Activated CD4-positive, alpha-beta T cell treated with anti-CD3 and anti-CD28 coated beads, Interleukin-2, amount 50 U/mL, for 4 hours (primary cell): ENCODE measurements at places on chromosomes 13 and 19.
A peak's percentile ranks its signal among the peaks of the same experiment; 100 is the strongest.

GRCh38 chr19:6765738-6766356 is 1.4 kb downstream of the SH2D3A start:
- no peak for DNase-seq

GRCh38 chr19:50314724-50315708 is 14.2 kb downstream of the KCNC3 start:
- DNase-seq = no peak

DNA sequence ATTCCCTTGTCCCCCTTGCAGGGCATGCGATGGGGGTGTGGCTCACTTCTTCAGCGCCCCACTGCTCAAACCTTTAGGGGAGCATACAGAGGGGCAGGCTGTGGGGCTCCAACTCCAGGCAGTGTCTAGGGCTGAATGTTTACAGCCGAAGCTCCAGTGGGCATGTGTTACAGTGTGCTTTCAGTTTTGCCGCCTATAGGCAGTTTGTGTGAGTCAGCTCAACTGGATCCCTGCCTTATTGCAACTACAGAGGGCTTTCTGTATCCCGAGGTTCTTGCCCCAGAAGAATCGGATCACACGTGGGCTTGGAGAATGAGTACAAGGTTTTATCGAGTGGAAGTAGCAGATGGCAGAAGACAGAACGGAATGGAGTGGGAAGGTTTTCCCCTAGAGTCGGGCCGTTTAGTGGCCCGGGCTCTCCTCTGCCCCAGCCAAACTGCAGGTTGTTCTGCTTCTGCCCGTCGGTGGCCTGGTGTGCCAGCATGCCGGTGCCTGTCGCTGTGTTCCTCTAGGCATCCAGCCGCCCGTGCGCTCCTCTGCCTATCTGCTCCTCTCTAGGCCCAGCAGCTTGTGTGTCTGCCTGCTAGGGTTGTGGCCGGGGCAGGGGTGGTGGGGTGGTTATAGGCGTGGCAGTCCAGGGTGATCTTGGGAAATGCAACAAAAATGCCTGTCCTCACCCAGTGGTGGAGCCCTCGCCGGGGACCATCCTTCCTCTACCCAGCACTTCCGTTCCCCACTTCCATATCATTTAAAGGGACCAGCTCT is 435.9 kb upstream of the SGCG start:
- DNase-seq = no peak

DNA sequence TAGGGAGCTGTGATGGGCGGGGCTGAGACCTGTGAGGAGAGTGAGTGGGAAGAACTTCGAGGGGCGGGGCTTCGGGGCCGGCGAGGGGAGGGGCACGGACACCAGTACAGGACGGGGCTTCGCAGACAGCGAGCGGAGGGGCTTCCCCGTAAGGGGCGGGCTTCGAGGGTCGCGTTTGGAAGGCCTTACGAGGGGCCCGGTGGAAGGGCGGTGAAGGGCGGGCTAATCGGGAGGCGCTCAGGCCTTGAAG is 4.1 kb upstream of the EMP3 start:
- peak; percentile 95 for DNase-seq

GRCh38 chr13:21150013-21150412 is 26.3 kb downstream of the SKA3 start:
- no peak for DNase-seq
